Neuronal stem cell (in vitro differentiated cells): ENCODE measurements at places on chromosomes 1 and 21.

DNA sequence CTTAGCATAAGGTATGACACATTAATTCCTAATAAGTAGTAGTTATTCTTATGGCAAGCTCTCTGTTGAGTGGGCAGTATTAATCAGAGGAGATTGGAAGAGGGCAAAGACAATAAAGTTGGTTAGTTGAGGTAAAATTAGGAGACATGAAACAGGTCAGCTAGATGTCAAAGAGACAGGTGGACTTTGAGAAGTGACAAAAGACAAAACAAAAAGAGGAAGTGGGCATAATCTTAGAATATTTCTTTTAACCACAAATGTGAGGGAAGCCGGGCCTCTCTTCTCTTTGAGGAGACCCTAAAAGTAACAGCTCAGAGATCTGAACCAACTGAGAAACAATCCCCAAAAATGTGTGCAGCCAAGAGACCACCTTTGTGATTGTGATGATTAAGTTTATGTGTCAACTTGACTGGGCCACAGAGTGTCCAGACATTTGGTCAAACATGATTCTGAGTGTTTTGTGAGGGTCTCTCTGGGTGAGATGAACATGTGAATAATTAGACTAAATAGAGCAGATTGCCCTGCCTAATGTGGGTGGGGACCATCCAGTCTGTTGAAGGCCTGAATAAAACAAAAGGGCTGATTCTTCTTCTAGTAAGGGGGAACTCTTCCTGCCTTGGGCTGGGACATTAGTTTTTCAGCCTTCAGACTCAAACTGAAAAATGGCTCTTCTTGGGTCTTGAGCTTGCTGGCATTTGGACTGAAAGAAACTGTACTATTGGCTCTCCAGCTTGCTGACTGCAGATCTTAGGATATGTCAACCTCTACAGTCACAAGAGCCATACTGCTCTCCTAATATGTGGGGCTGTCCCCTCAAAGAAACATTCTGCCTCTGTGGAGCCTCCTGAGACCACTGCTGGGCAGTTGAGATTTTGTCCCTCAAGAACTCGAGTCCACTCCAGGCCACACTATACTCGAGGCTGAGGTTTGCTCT, 40.0 kb downstream of the FCRL5 start:
- no peak for DNase-seq

DNA sequence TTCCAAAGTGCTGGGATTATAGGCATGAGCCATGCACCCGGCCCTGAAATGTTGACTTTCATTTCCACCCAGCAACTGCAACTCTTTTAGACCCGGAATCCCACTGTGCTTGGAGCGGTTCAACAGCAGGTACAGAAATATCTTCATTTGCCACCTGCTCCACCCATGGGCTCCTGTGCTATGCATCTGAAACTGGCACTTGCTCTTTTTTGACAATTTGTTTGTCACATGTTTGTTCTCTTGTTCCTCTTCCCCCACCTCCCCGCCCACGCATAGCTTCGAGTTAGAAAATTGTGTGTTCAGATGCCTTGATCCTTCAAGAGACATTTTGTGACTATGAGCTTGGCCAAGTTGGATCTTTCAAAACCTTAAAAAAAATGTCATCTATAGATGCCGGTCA, 2.4 kb upstream of the IFNLR1 start:
- no peak for DNase-seq

DNA sequence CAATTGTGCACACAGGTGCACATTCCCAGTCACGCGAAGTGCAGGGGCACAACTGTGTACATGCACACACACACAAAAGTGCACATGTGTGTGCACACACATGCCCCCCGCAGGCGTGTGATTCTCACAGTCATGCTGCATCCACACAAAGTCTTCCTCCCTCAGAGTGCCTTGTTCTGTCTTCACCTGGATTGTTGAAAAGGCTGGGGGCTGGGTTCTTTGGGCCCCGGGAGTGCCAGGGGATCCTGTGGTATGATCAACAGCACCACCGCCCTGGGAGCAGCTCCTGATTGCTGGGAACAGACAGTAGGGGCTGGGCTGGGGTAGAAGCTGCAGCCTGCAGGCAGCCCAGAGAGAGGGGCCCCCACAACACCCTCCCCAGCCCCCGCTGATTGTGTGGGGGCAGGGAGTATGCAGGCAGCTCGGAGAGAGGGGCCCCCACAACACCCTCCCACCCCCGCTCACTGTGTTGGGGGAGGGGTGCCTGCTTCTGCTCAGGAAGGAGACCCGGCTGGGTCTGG, 3.4 kb downstream of the COL18A1 start:
- DNase-seq, result no peak

DNA sequence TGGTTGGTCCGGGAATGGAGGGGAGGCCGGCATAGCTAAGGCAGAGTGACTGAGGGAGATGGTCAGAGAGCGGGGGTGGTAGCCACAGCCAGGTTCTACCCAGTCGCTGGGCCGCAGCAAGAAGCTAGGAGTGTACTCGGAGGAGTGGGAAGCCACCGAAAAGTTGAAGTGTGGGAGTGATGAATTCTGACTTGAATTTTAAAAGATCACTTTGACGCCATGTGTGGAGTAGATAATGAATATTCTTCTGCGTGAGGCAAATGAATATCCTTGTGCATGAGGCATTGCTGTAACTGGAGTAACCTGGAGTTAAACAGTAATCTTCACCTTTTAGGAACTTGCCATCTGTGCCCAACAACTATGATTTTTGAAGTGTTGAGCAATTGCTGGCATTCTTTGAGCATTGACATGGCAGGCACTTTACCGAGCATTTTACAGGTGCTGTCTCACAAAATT, 6.9 kb downstream of the CTPS1 start:
- no peak for DNase-seq

DNA sequence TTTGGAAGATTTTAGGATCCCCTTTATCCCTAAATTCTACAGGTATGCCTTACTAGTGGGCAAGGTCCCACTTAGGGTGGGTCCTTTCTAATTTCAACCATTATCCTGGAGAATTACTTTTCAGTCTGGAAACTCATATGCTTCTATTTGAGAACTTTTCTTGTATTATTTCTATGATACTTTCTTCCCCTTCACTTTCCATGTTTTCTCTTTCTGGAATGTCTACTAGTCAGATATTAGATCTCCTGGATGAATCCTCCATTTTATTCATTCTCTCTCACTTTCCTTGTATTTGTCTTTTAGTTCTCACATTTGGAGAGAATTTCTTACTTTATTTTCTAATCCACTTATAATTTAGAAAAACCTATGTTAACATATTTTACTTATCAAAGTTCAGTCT, 83.9 kb upstream of the SIPA1L2 start:
- DNase-seq, result no peak

DNA sequence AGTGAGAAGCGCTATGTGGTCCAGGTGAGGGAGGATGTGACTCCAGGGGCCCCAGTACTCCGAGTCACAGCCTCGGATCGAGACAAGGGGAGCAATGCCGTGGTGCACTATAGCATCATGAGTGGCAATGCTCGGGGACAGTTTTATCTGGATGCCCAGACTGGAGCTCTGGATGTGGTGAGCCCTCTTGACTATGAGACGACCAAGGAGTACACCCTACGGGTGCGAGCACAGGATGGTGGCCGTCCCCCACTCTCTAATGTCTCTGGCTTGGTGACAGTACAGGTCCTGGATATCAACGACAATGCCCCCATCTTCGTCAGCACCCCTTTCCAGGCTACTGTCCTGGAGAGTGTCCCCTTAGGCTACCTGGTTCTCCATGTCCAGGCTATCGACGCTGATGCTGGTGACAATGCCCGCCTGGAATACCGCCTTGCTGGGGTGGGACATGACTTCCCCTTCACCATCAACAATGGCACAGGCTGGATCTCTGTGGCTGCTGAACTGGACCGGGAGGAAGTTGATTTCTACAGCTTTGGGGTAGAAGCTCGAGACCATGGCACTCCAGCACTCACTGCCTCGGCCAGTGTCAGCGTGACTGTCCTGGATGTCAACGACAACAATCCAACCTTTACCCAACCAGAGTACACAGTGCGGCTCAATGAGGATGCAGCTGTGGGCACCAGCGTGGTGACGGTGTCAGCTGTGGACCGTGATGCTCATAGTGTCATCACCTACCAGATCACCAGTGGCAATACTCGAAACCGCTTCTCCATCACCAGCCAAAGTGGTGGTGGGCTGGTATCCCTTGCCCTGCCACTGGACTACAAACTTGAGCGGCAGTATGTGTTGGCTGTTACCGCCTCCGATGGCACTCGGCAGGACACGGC, 2.2 kb downstream of the CELSR2 start:
- no peak for DNase-seq

GRCh38 chr1:80417671-80418070, 1383.1 kb upstream of the ADGRL2 start:
- DNase-seq, result no peak

DNA sequence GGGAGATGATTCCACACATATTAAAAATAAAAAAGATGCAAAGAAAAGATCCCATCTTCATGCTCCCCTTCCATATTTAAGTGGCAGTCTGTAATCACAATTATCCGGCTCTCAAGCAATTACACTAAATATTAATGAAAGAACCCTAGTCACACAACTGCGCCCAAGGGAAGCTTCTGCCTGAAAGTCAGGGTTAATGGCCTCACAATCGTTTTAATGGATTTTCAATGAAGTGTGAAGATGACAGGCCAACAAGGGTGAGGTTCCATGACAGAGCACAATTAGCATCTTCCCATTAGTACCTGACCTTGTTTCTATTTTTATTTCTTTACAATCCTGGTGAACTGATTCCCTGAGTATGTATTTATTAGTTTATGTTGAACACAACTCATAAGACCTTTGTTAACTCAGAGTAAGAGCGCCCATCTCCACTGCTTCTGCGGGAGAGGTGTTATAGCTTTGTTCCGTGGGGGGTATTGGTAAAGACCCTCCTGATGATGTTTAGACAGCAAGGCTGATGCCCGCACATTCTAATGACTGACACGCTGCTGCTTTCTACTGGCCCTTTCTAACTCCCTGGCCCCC, 80.9 kb downstream of the IER5 start:
- no peak for DNase-seq

GRCh38 chr1:70112838-70113237, 92.5 kb downstream of the LRRC40 start:
- DNase-seq, result no peak

DNA sequence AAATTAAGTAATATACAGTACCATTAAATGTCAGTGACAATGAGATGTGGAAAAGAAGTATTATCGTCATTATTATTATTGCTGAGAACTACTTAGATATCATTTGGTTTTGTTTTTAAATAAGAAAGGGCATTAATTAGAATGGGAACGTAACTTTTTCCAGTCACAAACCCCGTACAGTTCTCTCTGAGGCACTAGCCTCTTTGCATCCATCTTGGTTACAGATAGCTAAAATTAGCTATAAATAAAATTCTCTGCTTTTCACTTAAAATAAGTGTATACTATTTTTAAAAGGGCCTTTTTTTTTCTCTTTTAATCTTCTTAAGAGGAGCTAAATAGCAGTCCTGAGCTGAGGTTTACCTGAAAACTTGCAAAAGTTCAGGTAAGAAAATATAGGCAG, 7.6 kb downstream of the PTGS2 start:
- DNase-seq, result no peak

- no peak for DNase-seq
These were observed 35.3 kb downstream of the BEND5 start for GRCh38 chr1:48741380-48741779.

DNA sequence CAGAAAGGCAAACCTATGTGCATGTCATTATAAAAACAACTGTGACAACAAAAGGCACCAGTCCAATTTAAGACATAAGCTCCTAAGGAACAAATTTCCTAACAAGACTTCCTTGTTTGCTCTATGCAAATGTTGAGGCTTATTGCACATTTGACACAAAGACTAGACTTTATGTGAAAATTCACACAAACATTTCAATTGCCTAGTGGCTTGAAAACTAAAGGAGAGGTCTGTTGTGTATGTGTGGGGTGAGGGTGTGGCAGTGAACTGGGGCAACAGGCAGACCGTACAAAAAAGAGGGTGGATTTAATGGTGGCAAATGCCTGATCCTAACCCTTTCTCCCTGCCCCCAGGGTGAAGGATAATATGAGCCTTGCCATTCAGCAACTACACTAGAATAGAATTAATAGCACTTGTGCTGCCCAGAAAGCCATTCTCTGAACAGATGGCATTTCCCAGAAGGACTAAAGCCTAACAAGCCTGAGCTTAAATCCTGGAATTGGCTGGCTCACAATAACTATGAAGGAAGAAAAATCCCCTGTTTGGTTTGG, 73.9 kb downstream of the GLUL start:
- no peak for DNase-seq

GRCh38 chr1:24903955-24904730, 25.9 kb downstream of the RUNX3 start:
- DNase-seq, result no peak

GRCh38 chr21:16768096-16768495, 744.7 kb upstream of the CXADR start:
- no peak for DNase-seq
